Stimulated activated CD4-positive, alpha-beta T cell treated with anti-CD3 and anti-CD28 coated beads, TNF-alpha, amount 100 ng/mL, for 48 hours (primary cell): ENCODE measurements at places on chromosomes 2 and 18.

DNA sequence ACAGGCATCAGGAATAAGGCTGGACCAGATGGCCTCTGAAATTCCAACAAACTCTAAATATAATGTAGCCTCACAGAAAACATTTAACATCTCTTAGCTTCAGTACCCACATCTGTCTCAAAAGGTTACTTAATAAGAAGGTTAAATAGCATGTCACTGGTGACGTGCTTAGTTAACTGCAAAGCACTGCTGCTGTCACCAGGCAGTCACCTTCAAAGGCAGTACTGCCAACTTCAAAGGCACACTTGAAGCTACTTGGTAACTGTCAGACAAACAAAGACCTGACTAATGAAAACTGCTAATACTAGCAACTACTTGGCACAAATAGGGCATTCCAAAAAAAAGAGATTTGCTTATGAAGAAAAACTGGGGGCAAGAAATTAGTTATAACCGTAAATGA, 36.2 kb downstream of the EPG5 start:
- DNase-seq: no peak

DNA sequence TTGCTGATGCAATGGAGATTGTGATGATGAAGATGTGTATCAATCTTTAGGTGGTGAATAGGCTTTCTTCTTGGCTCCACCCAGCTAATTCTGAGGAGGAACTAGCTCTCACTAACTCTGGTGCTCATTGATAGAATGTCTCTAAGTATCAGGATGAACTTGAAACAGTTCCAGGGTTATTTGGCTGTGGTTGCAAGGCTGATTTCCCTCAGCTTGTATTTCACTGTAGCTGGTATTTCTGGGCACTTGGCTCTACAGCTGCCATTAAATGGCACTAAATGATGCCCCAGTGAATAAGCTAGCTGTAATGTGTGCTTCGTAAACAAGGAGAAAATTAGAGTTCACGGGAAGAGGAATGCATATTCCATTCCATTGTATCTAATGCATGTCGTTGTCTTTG, 241.2 kb downstream of the RPIA start:
- no peak for DNase-seq

DNA sequence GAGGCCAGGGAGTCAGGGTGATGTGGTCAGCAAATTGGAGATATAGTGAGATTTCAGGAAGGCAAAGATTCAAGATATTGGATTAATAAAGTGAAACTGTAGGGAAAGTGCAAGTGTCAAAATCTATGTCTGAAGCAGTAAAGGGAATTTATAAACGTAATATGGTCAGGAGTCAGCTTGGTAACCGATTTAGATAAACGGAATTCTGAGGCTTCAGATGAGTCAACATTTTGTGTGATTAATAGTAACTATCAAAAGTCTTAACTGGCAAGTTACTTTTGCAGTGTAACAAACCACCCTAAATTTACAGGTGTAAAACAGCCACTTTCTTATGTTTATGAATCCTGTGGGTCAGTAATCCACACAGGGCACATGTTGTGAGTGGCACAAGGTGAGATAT, 10.9 kb downstream of the MTX2 start:
- DNase-seq: no peak

- no peak for DNase-seq
Observed at GRCh38 chr2:66714610-66715009, 279.7 kb downstream of the MEIS1 start.

DNA sequence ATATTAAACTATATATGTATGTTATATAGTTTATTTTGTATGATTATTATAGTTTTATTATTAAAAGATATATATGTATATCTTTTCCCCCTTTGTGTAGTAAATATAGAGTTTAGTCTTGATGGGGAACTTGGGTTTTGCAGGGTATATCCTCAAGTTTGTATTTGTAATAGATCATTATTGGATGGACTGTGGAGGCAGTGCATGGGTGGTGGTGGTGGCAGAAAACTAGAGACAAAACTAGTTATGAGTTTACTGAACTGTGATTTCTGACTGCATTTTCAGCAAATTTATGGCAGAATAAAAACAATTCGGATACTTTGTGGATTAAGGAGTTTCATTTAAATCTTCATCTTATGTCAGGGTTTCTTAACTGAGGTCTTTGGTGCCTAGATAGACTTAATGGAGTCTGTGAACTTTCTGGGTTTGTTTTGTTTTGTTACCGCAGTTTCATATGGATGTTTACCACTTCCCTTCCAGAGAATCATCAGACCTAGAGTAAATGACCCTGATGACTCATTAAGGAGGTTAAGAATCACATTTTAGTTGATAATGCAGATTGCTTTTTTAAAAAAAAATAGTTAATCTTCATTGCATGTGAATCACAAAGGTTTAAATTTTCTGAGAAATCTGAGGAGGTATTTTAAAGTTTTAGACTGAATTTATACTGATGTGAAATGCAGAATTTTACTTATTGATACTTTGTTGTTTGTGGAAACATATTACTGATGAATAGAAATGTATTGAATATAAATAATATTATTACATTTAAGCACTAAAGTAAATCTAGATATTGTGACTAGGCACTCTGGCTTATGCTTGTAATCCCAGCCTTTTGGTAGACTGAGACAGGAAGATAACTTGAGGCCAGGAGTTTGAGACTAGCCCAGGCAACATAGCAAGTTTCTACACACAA, 14.5 kb downstream of the EPC2 start:
- no peak for DNase-seq

DNA sequence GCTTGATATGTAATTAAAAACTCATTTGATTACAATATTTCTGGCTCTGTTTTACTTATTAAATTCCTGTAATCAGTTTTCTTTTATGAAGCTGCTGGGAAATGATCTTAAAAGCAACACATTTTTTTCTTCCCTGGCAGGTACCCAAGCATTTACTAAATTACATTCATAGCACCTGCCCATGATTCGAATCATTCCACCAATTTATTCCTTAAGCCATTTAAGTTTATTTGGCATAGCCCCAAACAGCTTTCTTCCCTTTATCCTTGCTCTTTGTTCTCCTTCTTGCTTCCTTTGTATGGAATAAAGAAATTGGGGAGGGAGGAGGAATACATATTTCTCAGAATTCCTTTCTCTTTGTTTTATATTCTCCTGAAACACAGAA, 241.3 kb downstream of the AGPS start:
- no peak for DNase-seq

GRCh38 chr2:75480971-75481836, 79.5 kb downstream of the EVA1A start:
- no peak for DNase-seq

- DNase-seq: no peak
Observed at GRCh38 chr2:100470898-100471514, 724 bp downstream of the NMS start.

- DNase-seq: no peak
Observed at GRCh38 chr18:10775026-10775425, 249.2 kb downstream of the NAPG start.

- no peak for DNase-seq
Observed at GRCh38 chr2:137117385-137117784, 352.0 kb downstream of the THSD7B start.

GRCh38 chr2:23037596-23037995, 347.4 kb upstream of the KLHL29 start:
- DNase-seq: no peak

GRCh38 chr18:3526421-3527354, 76.7 kb downstream of the TGIF1 start:
- no peak for DNase-seq

- DNase-seq: no peak
Observed at GRCh38 chr2:101399021-101399799, 11.9 kb upstream of the CREG2 start.

GRCh38 chr18:47436871-47437270, 185.4 kb upstream of the SKOR2 start:
- DNase-seq: no peak

DNA sequence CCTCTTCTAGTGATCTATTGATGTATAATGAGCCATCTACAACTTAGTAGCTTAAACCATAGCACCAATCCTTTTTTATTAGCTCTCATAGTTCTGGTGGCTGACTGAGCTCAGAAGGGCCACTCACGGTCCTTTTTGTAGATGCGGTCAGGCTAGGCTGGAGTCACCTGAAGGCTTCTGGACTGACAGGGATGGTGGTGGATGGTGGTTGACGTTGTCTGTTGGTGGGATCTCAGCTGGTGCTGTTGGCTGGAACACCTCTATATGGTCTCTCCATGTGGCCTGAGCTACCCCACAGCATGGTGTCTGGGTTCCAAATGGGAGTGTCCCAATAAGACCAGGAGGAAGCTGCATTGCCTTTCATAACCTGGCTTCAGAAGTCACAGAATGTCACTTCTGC, 68.0 kb downstream of the BCL2L11 start:
- no peak for DNase-seq

DNA sequence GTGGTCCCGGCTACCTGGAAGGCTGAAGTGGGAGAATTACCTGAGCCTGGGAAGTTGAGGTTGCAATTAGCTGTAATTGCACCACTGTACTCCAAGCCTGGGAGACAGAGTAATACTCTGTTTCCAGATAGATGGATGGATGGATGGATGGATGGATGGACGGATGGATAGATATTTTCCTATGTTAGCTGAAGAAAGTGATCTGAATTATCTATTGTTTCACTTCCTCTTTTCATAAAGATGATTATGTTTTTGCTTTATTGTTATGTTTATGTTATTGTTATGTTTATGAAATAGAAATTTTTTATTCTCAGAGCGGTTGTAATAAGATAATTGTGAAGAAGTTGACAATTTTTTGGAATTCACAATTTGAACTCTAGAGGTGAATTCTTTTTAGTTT, 33.3 kb upstream of the TTC27 start:
- no peak for DNase-seq

- no peak for DNase-seq
Observed at GRCh38 chr2:136019825-136020224, 34.4 kb upstream of the DARS1 start.

- no peak for DNase-seq
Observed at GRCh38 chr2:82023710-82024109, 1719.2 kb upstream of the LRRTM1 start.

- DNase-seq: no peak
Observed at GRCh38 chr2:38125842-38126241, 49.9 kb upstream of the CYP1B1 start.

DNA sequence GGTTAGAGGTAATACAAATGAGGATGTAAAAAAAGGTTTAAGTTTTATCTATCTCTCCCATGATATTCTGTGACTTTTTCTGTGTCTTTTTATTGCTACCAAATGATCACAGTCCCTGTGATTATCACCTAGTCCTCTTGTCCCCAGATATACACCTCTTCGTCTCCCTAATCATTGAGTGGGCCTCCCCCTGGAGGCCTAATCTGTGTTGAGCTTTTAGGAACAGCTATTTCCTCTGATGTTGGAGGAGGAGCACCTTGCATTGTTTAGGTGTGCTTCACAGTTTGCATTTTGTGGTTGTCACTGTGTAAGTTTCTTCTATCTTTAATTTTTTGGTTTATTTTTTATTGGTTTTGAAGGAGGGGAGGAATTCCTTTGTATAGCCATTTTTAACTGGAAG, 33.3 kb downstream of the CCDC85A start:
- DNase-seq: no peak

- no peak for DNase-seq
Observed at GRCh38 chr2:39228413-39229209, 15.2 kb downstream of the CDKL4 start.

DNA sequence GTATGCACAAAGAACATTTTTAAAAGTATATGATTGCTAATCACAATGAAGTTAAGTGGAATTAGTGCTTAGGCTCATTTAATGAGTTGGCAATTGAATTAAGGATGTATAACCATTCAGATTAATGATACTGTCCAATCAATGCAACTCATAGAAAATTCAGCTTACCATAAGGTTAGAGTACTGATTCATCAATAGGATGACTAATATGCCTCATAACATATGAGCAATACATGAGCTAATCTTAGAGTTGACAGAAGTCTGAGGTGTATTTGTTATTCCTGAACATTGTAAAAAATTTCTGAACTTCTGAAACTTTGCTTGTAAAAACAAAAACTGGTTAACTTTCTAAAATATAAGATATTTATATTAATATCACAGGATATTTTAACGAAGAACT, 118.3 kb upstream of the NETO1 start:
- no peak for DNase-seq

DNA sequence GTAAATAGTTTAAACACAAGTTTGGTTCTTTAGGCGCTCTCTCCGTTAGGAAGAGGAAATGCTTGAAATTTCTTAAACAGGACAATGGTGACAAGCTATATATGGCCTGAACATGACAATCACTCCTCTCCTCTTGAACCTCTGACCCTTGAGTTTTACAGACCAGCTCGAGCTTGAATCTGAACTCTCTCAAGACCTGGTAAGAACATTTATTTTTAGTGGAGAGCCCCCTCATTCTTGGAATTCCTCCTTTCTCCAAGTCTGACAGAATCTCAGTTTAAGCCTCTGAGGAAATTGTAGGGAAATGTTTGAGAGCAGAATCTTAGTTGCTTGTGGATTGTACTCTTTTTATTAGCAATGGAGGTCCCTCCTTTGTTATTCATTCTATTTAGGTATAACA, 1293.6 kb upstream of the ZEB2 start:
- no peak for DNase-seq

GRCh38 chr2:33123216-33123615, 176.5 kb downstream of the LTBP1 start:
- DNase-seq: no peak

DNA sequence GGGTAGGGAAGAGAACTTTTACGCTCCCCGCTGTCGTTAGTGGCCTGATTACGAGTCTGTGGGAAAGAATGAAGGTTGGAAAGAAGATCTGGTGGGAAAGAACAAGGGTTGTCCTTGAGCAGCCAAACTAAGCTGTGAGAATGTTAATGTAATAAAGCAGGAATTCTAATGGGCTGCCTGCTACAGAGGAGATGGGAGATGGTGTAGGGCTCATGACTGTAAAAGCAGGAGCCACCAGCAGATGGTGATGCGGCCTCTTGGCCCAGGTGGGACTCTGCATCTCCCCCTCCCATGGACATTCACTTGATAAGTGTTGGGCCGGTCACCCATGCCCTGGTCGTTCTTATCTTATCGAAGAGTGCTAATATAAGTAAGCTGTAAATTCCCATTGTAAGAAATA, 150.0 kb downstream of the NEDD4L start:
- no peak for DNase-seq

- DNase-seq: no peak
Observed at GRCh38 chr18:64201781-64202180, 52.9 kb upstream of the LINC00305 start.

- DNase-seq: no peak
Observed at GRCh38 chr2:227163485-227163997, 464 bp downstream of the COL4A4 start.

DNA sequence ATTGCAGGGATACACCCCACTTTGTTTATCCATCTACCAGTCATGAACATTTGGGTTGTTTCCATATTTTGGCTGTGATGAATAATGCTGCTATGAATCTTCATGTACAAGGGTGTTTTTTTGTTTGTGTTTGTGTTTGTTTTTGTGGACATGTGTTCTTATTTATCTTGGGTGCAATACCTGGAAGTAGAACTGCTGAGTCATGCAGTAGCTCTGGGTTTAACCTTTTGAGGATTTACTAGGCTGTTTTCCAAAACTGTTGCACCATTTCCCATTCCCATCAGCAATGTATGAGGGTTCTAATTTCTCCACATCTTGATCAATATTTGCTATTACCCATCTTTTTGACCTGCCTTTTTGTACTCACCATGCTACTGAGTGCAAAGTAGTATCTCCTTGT, 140.0 kb upstream of the CYP1B1 start:
- DNase-seq: no peak
